Sigmoid colon (tissue), 7 donors: ENCODE measurements at places on chromosomes 6 and 20. TPM values are rescaled to one million over a fixed set of nuclear protein-coding genes. Genes with fewer than 3 reads are reported as not detected.

GRCh38 chr6:111809264-111809663 is 64.0 kb downstream of the FYN start:
- no peak overlapping the region for H3K27ac ChIP-seq

PAX1 gene
- not detected for total RNA-seq

DNA sequence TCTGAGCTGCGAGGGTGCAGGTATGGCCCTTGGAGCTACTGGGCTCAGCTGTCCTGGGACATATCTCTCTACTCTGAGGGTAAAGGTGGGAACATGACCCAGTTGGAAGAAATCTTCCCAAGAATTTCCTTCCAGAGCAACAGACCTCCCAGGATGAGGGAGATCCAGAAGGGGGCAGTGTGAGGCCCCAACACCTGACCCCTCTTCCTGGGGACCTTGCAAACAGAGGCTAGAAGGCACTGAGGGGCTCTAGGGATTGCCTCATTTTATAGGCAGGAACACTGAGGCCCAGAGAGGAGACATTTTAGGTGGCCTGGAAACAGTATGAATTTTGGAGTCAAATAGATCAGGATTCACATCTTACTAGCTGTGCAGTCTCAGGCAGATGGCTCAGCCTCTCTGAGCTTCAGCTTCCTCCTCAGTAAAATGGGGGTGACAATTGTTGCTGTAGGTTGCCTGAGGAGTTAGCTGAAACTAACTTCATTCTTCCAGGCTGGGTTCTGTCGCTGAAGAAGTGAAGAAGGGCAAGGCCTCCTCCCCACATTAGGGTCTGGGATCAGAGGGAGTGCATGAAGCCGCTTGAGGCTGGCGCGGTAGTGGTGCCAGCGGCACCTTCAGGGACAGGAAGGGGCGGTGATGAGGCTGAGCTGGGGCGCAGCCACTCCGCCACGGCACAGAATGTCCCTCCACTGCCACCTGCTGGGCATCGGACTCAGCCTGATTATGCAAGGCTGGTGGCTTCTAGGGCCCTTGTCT is 11.4 kb downstream of the KCNK17 start:
- H3K27me3 ChIP-seq: no peaks in the 10 kb centered on the region
- H3K4me1 ChIP-seq: peaks cover 5% of the 10 kb centered on the region
- H3K4me3 ChIP-seq: no peak overlapping the region
- H3K36me3 ChIP-seq: no peaks in the 10 kb centered on the region
- H3K27ac ChIP-seq: no peak overlapping the region
- DNase-seq: peak; percentile 80

UNC5CL gene
- total RNA-seq: 1.1 TPM

DNA sequence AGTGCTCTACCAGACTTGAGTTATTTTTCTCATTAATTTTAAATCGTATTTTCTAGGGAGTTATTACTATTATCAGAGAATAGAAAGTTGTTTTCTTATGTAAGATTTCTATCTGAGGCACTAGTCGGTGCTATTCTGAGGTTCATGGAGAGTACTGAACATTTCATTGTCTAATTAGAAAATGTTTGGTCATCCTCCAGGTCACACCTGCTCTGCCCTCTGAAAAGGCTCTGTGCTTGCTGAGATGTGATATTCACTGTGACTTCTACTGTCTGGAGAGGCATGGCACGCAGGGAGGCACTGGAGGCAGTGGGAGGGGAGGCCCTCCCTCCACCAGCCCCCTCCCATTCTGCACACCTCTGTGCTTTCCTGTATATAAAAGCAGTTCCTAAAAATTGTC is 3.0 kb downstream of the SYNDIG1 start:
- no peak overlapping the region for H3K27ac ChIP-seq
- no peaks in the 10 kb centered on the region for H3K36me3 ChIP-seq
- H3K4me1 ChIP-seq: peaks cover 27% of the 10 kb centered on the region

DNA sequence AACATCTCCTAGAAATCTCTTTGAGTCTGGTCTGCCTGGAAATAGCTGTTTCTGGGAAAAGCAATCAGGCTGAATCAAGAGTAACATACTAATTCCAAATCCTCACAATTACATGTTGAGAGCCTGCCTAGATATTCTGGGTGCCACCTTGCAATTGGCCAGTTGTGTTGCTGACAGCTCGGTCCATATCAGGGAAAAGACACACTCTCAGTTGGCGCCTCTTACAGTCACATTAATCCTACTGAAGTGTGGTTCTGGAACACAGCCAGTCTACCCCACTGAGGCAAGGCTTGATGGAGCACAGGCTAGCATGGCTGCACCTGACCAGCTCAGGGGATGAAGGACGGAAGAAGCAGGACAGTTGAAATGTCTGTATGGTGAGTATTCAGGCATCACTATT is 121.4 kb upstream of the TAB2 start:
- no peak overlapping the region for H3K27ac ChIP-seq
- peaks cover 3% of the 10 kb centered on the region for H3K4me1 ChIP-seq
- no peak for DNase-seq
- no peaks in the 10 kb centered on the region for H3K27me3 ChIP-seq
- H3K4me3 ChIP-seq: no peak overlapping the region

GRCh38 chr6:76703786-76704185 is 631.3 kb upstream of the IMPG1 start:
- H3K27ac ChIP-seq: no peak overlapping the region
- no peak for DNase-seq
- H3K4me3 ChIP-seq: no peak overlapping the region
- no peaks in the 10 kb centered on the region for H3K4me1 ChIP-seq
- no peaks in the 10 kb centered on the region for H3K36me3 ChIP-seq

LSM2 gene
- total RNA-seq: 44.1 TPM

DNA sequence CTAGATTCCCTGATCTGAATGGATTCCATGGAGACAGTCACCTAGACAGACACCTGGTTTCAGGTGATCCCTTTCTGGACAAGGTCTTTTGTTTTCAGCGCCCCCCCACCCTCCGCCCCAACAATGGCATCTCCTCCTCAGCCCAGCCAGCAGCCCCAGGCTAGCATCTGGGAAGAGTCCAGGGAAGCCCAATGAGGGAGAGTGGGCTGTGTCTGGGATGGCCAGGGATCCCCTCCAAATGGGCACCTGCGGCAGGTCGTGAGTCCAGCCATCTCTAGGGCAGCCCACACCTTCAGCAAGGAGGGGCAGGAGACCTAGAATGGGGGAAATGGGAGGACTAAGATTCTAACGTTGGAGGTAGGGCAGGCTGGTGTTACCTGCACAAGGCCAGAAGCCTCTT is 1.2 kb upstream of the SLC24A3 start:
- H3K27me3 ChIP-seq: peaks cover 6% of the 10 kb centered on the region
- no peaks in the 10 kb centered on the region for H3K4me1 ChIP-seq
- peak overlapping the region; percentile 64 for H3K27ac ChIP-seq
